Trophoblast cell (in vitro differentiated cells and primary cell): ENCODE measurements at places on chromosomes 6 and 20.

- no peak overlapping the region for H3K4me3 ChIP-seq
- H3K36me3 ChIP-seq = no peaks in the 10 kb centered on the region
- DNase-seq = no peak
- H3K4me1 ChIP-seq = no peaks in the 10 kb centered on the region
- no peak overlapping the region for H3K27ac ChIP-seq
Observed at GRCh38 chr6:87182940-87183339, 27.6 kb downstream of the ZNF292 start.

- no peaks in the 10 kb centered on the region for H3K4me1 ChIP-seq
- H3K27ac ChIP-seq = no peak overlapping the region
- H3K4me3 ChIP-seq = no peak overlapping the region
- no peaks in the 10 kb centered on the region for H3K36me3 ChIP-seq
- no peaks in the 10 kb centered on the region for H3K27me3 ChIP-seq
- DNase-seq = no peak
Observed at GRCh38 chr6:39634646-39635341, 90.4 kb downstream of the KIF6 start.

- H3K27me3 ChIP-seq = no peaks in the 10 kb centered on the region
- H3K4me3 ChIP-seq = no peak overlapping the region
- no peak for DNase-seq
- H3K36me3 ChIP-seq = no peaks in the 10 kb centered on the region
- H3K4me1 ChIP-seq = peaks cover 11% of the 10 kb centered on the region
Observed at GRCh38 chr6:137631323-137631722, 137.1 kb upstream of the OLIG3 start.

DNA sequence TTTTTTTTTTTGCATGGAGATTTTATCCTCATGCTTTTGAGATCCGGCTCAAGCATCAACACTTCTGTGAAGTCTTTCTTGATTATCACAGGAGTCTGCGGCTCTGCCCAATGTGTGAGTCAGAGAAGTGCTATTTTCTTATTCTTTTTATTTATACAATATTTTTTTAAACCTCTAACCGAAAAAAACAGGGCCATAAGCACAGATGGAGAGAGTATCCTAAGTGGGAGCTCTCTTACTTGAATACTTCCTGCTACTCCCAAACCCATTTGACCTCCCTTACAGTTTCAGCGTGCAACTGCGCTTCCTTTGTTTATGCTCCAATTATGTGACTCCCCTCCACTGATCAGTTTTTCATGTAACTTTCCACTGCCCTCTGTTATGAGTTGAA is 8.7 kb upstream of the ATXN1 start:
- no peaks in the 10 kb centered on the region for H3K4me1 ChIP-seq
- DNase-seq = no peak
- H3K4me3 ChIP-seq = no peak overlapping the region
- H3K27ac ChIP-seq = no peak overlapping the region
- H3K27me3 ChIP-seq = no peaks in the 10 kb centered on the region
- no peaks in the 10 kb centered on the region for H3K36me3 ChIP-seq

- no peak for DNase-seq
- H3K36me3 ChIP-seq = no peaks in the 10 kb centered on the region
- H3K27me3 ChIP-seq = no peaks in the 10 kb centered on the region
- H3K4me3 ChIP-seq = no peak overlapping the region
Observed at GRCh38 chr6:108969776-108970175, 121.6 kb downstream of the ARMC2 start.

GRCh38 chr6:117156741-117157140 is 108.6 kb upstream of the VGLL2 start:
- H3K4me3 ChIP-seq = no peak overlapping the region
- no peaks in the 10 kb centered on the region for H3K27me3 ChIP-seq
- DNase-seq = no peak
- no peaks in the 10 kb centered on the region for H3K4me1 ChIP-seq
- H3K36me3 ChIP-seq = no peaks in the 10 kb centered on the region

DNA sequence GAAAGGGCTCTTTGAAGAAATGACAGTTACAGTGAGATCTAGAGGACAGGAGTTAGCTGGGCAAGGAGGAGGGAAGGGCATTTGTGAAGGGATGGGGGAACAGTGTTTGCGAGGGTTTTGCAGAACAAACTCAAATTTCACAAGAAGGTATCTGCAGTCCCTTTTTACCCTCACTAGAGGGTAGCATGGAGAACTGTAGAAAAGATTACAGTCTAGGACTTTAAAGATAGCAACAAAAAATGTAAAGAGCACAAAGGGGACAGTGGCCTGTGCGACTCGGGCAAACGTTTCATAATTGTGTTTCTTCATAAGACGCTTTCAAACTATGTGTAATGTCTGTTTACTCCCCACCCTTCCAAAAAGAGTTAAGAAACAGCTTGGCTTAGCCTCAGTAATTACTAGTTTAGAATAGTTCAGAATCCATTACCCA is 21.2 kb upstream of the ASXL1 start:
- H3K27me3 ChIP-seq = no peaks in the 10 kb centered on the region
- H3K4me3 ChIP-seq = no peak overlapping the region
- H3K4me1 ChIP-seq = no peaks in the 10 kb centered on the region

DNA sequence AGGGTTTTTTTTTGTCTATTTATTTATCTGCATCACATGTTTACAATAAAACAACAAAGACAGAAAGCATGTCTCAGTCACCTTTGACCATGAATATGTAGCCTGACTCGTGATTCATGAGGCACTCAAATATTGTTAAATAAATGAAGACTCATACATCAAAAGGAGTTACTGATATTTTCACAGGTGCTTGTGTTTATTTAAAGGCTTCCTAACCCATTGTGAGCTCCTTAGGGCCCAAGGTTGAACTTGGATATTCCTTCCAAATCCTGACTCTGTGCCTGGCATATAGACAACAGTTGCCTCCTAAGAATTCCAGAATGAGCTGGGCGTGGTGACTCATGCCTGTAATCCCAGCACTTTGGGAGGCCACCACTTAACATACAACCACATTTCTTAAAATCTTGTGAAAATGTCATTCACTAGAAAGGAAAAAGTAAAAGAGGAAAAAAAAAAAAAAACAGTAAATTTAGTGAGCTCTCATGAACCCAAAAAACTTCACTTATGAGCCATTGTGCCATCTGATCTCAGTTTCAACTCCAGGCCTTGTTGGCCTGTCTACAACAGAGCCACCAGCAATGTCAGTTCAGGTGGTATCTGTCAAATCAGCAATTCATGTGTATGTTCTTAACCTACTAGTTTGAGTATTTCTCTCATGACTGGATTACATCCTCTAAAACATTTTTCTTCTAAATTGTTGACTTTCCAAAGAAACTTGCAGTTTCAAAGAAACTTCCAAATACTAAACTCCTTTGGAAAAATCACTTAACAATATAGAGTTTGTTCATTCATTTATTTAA is 162.7 kb upstream of the MARCKS start:
- H3K36me3 ChIP-seq = no peaks in the 10 kb centered on the region
- H3K27ac ChIP-seq = no peak overlapping the region
- H3K4me3 ChIP-seq = no peak overlapping the region
- no peaks in the 10 kb centered on the region for H3K4me1 ChIP-seq
- H3K27me3 ChIP-seq = no peaks in the 10 kb centered on the region
